T-helper 1 cell treated with Interleukin-12 subunit alpha and Interleukin-12 subunit beta and Interleukin-4 antibody, amounts not matched to agents 30 ng/mL and 1 ng/mL, for 36 hours (primary cell): ENCODE measurements at places on chromosomes 4 and X. TPM values are rescaled to one million over a fixed set of nuclear protein-coding genes. Genes with fewer than 3 reads are reported as not detected.

Gene ATRX
- 84.4 and 84.7 TPM in 2 replicates for total RNA-seq

Gene C1GALT1C1
- total RNA-seq: 34.2 and 34.3 TPM in 2 replicates

Gene TRMT44
- total RNA-seq: 26.3 and 29.8 TPM in 2 replicates

Gene CXXC4
- not detected in 2 replicates for total RNA-seq

Gene DMRTC1
- not detected in 2 replicates for total RNA-seq

Gene SAGE1
- not detected in 2 replicates for total RNA-seq

Gene FATE1
- not detected in 2 replicates for total RNA-seq

Gene USP51
- 0.98 and 1.2 TPM in 2 replicates for total RNA-seq

Gene CT45A5
- total RNA-seq: not detected in 2 replicates

Gene ZBTB33
- total RNA-seq: 13.6 and 14.4 TPM in 2 replicates

Gene GPR173
- total RNA-seq: not detected in 2 replicates

Gene MAGEC2
- total RNA-seq: not detected in 2 replicates

Gene ADH1A
- not detected in 2 replicates for total RNA-seq

Gene TRO
- total RNA-seq: 1.5 and 1.8 TPM in 2 replicates

Gene ENPEP
- total RNA-seq: 1.1 and 1.7 TPM in 2 replicates

Gene OTUD5
- total RNA-seq: 68.4 and 71.1 TPM in 2 replicates

Gene MEPE
- not detected in 2 replicates for total RNA-seq

Gene RHOXF2B
- total RNA-seq: not detected in 2 replicates

Gene AVPR2
- not detected in 2 replicates for total RNA-seq
